ENCODE measurements at places on chromosomes 12 and 14.

DNA sequence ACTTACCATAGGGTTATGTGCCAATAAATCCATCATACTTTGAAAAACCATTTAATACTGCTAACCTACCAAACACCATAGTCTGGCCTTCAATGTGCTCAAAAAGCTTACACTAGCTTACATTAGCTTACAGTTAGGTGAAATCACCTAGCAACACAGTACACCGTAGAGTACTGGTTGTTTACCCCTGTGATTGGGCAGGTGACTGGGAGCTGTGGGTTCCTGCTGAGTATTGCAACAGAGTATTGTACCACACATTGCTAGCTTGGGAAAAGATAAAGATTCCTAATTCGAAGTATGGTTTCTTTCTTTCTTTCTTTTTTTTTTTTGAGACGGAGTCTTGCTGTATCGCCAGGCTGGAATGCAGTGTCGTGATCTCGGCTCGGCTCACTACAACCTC, 5.6 kb downstream of the ATP5MC2 start:
- no peak for DNase-seq

DNA sequence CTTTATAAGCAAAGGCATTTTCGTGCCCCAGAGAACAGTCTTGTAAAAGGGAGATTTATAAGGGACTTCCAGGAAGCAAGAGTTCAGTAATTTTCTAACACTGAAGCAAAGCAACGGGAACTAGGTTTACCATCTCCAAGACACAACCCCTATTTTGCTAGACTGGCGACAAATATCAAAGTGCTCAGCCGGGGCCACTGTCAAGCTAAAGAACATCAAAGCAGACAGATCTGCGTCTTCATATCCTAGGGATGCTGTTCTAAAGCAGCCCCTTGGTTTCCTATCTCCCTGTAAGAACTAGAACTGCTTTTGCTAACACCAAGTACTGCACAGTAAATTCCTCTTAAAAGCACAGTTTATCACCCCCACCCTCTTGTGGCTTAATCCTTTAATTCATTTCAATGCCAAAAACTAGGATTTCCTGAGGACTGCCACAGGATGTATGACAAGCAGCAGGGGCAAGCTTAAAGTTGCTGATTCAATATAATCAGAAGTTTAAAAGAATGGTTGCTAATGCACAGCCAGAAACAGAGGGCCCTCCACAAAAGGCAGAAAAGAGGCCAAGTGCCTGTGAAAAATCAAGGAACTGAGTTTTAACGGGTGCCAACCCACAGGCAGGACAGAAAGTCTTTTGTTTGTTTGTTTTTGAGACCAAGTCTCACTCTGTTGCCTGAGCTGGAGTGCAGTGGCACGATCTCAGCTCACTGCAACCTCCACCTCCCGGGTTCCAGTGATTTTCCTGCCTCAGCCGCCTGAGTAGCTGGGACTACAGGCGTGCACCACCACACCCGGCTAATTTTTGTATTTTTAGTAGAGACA, 44.0 kb upstream of the ISM2 start:
- no peak for DNase-seq

DNA sequence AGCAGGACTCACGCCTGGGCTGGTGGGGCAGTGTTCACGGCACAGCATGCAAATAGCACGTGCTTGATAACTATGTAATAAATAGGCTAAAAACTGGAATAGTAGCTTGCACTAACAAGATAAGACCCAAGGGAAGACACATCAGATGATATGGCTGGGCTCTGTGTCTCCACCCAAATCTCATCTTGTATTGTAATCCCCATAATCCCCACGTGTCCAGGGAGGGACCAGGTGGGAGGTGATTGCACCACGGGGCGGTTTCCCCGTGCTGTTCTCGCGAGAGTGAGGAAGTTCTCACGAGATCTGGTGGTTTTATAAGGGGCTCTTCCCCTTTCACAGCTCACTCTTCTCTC, 46.9 kb downstream of the RIMBP2 start:
- no peak for DNase-seq

GRCh38 chr12:13005649-13006048, 5.6 kb upstream of the HEBP1 start:
- DNase-seq = no peak

GRCh38 chr12:124976999-124977398, 11.9 kb downstream of the DHX37 start:
- no peak for DNase-seq

DNA sequence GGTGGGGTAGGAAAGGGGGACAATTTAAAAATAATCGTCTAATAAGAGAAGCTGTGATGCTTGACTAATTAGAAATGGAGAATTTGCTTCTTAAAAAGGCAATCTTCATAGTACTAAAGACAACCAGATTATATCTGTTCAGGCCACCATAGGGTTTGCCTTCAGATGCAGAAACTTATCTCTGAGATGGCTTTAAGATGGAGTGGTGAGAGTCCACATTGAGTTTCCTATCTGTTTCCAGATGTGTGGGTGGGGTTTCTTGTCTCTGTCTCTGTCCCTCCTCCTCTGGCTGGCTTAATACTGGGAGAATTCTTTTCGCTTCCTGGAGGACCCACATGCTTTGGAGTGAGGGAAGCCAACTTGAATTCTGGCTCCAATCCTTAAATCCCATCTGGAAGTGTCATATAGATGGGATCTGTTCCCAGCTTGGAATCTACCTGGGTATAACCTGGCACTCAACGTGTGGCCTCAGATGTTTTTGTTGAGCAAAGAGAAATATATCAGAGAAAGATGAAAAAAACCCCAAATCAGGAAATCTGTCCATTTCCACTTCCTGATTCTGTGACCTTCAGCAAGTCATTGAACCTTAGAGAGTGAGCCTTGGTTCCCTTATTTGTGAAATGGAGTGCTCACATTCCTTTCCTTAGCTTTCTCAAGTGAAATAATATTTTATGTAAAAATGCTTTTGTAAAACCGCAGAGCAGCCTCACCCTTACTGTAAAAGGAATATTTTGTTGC, 66.4 kb downstream of the CHST11 start:
- no peak for DNase-seq

GRCh38 chr14:81141426-81141825, 79.3 kb downstream of the GTF2A1 start:
- DNase-seq = no peak

DNA sequence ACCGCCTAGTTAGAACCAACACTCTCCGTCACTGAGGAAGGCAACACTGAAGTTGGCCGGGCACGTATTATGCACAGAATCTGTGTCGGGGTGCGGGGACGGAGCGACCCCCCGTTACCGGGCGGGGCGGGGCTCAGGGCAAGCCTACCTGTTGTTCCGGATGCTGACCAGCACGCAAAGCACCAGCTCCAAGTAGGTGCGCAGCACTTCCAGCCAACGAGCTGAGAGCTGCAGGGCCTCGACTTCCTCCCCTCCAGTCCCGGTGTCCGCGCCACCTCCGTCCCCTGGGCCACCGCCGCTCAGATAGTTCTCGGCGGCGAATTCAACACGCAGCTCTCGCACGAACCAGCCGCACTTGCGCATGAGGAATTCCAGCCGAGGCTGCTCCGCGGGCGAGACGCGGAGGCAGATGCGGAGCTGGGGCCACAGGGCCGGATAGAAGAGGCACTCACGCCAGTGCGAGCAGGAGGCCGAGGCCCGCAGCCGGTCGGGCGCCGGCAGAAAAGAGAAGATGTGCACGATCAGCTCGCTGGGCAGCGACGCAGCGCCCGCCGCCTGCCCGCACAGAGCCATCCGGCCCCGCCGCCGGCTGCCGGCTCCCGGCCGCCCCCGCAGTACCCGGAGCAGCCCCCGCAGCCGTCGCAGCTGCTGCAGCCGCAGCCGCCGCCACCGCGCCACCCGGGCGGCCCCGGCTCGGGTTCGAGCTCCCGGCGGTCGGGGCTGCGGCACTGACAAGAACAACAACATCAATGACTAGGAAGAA, 636 bp downstream of the FBXO33 start:
- DNase-seq = no peak

DNA sequence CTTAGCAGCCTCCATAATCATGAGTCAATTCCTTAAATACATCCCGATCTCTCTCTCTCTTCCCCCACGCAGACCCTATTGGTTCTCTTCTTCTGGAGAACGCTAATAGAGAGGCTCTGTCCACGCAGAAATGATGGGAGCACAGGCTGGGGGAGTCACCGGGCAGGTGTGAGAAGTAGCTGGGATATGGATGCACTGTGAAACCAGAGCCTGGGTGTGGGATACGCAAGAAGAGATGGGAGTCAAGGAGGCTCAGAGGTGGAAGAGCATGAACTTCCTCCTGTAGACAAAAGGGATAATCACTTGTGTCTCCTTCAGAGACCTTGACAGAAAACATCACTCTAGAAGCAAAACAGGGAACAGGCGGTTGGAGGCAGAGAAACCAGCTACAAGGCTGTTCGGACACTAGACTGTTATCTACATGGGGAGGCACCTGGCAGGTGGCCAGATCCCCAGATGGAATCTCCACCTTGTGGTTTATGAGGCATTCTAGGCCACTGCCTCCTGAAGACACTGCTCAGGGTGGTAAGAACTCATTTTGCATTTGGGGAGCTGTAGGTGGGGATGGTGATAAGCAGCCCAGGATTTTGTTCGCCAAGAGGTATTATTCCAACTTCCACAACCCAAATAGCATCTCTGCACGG, 7.2 kb upstream of the SELPLG start:
- DNase-seq = no peak

DNA sequence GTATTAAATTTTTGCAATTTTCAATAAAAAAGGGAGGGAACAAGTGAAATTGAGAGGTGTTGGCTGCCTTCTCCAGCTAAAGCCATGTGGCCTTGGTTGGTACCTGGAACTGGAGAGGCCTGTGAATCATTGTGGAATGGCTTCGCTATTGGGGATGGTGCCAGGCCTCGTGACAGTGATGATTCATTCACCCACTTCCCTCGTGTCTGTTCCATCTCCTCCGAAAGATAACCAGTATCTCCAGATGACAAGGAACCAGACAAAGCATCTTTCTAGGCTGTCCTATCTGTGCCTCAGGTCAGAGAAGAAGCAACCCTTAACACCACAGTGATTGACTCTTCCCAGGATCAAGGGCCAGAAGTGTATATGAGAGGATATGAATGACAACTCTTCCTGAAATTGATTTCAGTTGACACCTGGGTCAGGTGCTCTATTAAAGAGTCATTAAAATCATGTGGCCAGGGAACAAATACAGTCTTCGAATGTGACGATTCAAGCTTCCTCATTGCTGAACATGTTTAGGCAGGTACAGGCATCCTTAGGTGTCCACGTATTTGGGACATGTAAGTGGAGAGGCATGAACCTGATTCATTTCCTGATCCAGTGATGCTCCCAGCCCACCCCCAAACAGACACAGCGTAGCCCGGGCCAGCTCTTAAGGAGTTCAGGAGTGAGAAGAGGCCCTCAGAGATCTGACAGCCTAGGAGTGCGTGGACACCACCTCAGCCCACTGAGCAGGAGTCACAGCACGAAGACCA, at the start of gene RNASE7:
RNASE7 (plus strand) TSS at position 687 of the 758 bp plus-strand sequence. CDS start 631 bp downstream, outside the sequence.
- DNase-seq = no peak

DNA sequence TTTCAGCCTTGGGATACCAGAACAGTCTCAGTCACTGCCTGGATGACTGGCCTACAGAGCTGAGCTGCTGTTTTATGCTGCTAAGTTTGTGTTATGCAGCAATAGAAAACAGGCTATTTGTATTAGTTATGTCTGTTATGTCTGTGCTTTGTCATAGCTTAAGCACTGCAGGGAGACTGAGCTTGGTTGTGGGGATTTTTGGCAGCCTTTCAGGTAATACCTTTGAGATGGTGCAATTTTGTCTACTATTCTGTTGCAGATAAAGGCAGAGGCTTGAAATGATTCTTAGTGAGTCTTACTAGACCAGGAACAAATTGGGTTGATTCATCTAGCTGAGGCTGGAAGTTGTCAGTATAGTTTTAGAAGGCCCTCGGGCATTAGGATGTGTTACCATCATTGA, 201.3 kb upstream of the RBM19 start:
- no peak for DNase-seq

- no peak for DNase-seq
Measured at GRCh38 chr12:18323159-18323558, 61.8 kb downstream of the PIK3C2G start.

DNA sequence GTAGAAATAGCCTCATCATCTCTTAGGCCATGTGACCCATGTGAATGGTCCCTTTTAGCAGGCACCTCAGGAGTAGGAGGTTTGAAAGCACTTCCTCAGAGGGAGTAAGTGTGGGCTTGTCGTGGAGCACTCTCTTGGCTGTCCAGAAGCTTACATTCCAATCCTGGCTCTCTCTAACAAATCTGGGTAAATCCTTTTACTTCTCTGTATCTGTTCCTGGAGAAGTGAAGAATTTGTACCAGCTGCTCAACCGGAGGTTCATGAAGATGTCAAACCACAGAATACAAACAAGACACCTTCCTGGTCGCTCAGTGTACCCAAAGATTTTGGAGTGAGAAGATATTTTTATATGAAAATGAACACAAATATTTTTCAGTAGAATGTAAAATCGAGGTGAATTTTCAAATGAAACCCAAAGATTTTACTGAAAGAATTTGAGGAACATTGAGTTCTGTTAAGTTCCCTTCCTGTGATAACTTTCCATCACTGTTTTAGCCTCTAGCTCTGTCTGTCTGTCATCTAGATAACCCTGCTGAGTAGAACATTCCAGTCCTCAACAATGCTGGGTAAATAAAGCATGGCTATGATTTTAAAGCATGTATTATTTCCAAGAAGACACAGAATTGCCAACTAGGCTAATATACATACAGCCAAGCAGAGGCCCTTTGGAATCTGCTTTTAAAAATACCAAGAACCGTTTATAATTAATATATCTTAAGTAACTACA, 263.9 kb upstream of the RGS6 start:
- no peak for DNase-seq

- no peak for DNase-seq
Measured at GRCh38 chr12:108921946-108922345, 42.1 kb downstream of the DAO start.

- DNase-seq = no peak
Measured at GRCh38 chr12:52432559-52433207, 1.5 kb downstream of the KRT75 start.

DNA sequence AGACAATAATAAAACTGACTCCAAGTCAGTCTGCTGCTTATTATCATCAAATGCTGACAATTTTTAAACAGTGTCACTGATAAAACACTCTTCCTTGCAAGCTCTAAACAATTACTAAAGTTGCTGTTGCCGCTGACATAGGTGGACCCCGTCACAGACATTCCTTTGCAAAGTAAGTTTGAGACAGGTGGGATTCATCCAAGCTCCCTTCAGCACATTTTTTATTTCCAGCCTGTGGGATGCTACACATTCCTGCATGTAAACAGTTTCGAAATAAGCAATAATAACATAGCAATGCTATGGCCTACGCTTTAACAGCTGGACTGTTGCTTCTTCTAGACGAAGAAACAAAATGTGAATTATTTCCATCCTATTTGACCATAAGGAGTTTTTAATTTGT, 85.4 kb upstream of the HIF1A start:
- DNase-seq = no peak

DNA sequence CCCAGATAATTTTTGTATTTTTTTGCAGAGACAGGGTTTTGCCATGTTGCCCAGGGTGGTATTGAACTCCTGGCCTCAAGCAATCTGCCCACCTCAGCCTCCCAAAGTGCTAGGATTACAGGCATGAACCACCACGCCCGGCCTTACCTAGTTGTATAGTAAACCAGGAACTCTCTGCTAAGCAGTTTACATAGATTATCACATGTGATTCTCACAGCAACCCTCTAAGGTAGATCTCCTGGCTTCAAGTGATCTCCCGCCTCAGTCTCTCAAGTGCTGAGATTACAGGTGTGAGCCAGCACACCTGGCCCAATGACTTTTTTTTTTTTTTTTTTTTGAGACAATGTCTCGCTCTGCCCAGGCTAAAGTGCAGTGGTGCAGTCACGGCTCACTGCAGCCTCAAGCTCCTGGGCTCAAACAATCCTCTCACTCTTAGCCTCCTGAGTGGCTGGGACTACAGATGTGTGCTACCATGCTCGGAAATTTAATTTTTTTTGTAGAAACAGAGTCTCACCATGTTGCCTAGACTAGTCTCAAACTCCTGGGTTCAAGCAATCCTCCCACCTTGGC, 26.0 kb upstream of the ATP2A2 start:
- no peak for DNase-seq

Measured in NCI-H2081 treated with DMSO at 0.1 percent for 48 hours (cell line).